ENCODE measurements at places on chromosomes 7 and 10.
A peak's percentile ranks its signal among the peaks of the same experiment; 100 is the strongest.

DNA sequence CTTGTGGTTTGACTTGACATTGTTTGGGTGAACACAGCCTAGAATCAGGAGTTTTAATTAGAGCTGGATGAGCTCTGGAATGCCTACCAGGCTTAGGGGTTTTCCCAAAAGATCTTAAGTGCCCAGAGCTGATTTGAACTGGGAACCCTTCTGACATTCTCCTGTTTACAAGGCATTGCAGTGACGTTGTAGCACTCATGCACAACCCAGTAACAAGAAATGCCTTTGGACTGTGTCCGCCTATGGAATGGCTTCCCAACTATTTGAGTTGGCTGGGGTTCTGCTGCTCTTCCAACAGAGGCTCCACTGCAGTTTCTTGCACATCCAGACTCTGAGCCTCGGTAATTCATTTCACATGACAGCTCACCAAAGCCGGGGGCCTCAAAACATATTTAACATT lies 76.7 kb upstream of the MKX start:
- DNase-seq, result no peak

- no peak for DNase-seq
Observed at GRCh38 chr7:155571581-155572345, 25.4 kb upstream of the CNPY1 start.

- no peak for DNase-seq
Observed at GRCh38 chr7:69864274-69864673, 266.0 kb downstream of the AUTS2 start.

- DNase-seq, result no peak
Observed at GRCh38 chr7:135366843-135367508, 133.3 kb downstream of the STRA8 start.

DNA sequence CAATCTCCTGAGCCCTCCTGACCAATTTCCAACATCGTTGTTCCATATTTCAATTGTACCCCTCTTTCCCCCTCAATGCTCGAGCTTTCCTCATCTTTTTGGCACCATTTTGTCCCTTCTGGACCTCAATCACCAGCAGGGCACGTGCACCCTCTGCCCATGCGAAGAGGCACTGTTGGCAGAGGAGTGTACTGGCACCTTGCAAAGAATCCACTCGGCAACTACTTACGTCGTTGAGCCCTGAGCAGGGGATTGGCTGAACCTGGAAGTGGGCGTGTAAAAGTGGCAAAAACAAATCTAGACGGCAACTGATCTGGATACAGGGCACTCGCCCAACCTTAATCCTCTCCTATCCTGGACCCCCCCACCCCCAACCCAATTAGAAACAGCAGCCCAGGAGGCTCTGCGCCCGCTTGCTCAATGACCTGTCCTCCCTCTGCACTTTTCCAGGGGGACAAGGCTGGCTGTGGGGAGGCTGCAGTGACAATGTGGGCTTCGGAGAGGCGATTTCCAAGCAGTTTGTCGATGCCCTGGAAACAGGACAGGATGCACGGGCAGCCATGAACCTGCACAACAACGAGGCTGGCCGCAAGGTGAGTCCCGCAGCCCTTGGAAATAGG lies 18.8 kb downstream of the WNT8B start:
- peak; percentile 92 for DNase-seq

DNA sequence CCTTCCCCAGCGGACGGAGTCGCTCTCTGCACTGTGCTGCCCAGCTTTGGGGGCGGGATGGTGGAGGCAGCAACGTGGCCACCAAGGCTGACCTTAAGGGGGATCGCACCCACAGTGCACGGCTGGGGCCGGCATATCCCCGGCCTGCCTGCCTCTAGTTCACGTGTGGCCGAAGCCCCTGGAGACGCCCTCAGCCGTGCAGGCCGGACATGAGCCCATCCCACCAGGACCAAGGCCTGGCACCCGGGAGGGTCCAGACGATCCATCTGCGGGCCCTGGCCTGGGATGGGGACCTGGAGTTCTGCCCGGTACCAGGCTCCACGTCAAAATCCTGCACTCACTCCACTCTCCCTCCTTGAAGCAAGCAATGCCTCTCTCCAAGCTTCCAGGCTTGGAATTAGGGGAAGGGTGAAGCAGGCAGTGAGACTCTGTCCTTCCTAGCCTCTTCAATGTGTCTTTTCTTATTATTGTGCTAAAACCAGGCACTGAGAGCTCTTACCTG lies 520.8 kb downstream of the REEP3 start:
- DNase-seq, result no peak

DNA sequence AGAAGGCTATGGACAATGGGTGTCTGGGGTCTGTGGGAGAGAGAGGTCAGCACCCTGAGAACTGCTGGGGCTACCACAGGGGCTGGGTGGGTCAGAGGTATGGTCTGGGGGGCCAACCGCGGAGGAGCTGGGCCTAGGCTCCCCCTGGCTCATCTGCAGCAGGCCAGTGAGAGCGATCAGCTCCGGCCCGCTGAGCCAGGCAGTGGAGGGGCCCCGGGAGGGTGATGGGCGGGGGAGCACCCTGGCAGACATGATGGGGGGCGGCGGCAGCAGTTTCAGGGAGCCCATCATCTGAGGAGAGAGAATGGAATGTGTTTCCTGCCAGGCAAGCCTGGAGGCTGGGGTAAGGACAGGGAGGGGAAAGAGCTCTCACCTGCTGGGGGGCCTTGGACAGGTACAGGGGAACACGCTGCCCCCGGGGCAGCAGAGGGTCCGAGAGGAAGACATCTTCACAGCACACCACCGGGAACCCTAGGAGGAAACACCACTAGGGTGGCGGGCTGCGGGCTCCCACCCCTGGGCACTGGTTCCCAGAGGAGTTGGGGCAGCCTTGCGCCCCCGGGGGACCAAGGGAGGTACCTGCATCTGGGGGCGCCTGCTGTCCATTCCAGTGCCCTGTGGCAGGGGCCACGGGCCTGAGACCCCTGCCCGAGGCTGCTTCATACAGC lies 1.3 kb downstream of the SAP25 start:
- no peak for DNase-seq

DNA sequence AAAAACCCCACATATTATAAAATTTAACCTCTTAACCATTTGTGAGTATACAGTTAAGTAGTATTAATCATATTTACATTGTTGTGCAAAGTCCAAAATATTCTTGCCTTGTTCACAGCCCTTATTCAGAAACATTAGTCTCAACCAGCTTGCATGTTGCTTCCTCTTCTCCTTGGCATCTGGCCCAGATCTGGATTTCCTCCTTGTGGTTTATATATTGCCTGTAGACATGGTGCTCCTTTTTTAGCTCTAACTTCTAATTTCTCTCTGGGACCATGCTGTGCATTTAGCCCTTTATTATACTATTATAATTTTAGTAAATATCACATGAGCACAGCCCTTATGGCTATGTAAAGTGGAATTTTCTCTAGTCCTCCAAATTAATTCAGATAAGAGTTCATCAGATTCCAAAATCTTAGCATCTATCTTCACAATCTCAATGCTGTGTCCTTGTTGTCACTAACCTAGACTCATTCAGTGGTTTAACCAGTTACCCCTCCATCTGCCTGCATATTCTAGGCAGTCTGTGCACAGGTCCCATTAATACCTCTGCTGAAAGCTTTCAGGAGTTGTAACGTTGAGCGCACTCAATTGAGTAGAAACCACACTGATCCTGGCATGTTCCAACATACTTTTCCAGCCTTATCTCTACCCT lies 7.9 kb downstream of the CPED1 start:
- no peak for DNase-seq

DNA sequence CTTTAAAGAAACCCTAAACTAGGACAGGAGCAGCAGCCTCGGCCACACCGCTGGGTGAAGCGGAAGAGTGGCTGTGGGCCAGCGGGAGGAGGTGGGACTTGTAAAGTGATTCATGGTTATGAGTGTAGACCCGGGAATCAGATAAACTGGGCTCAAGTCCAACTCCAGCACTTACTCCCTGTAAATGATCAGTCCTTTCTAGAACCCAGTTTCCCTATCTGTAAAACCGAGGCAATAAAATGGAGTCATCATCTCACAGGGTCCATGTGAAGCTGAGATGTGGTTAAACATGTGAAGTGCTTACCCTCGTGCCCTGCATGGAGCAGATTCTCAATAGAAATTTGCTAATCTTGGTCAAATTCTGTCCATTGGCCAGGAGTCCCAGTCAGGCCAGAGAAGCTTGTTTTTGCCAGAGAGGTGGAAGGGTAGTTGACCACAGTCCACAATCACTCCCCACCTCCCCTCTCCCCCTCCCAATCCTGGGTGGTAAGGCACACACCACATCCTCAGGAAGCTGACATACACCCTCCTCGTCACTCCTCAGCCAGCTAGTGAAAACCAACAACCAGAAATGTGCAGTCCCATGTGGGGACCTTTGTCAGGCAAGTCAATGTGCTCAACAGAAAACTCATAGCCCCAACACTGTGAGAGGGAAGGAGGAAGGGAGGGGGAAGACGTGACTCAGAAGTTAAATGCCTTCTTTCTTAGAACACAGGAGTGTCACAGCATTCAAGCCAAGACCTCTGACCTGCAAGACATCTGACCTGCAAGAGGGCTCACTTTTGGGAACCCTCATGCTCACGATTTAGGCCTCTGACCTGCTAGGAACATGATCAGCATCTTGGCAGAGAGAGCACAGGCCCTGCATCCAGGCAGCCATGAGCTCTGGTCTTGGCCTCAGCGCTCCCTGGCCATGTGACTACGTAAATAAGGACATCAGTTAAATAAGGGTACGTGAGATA lies 145.1 kb downstream of the PLXNA4 start:
- no peak for DNase-seq

DNA sequence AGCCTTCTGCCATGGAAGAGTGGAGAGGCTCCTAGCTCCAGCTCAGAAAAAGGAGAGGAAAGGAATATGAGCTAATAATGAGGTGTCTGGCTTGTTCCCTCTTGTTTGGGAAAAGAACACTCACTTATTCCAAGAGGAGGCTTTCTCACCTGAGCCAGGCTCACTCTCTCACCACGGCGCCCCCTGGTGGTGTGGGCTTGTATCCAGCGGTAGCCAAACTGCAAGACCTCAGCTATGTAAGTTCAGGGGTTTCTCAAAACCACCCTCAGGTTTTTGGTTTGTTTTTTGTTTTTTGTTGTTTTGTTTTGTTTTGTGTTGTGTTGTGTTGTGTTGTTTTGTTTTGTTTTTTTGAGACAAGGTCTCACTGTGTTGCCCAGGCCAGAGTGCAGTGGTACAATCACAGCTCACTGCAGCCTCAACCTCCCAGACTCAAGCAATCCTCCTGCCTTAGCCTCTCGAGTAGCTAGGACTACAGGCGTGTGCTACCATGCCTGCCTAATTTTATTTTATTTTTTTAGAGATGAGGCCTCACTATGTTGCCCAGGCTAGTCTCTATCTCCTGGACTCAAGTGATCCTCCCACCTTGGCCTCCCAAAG lies 124.0 kb downstream of the TMEM130 start:
- peak; percentile 61 for DNase-seq

DNA sequence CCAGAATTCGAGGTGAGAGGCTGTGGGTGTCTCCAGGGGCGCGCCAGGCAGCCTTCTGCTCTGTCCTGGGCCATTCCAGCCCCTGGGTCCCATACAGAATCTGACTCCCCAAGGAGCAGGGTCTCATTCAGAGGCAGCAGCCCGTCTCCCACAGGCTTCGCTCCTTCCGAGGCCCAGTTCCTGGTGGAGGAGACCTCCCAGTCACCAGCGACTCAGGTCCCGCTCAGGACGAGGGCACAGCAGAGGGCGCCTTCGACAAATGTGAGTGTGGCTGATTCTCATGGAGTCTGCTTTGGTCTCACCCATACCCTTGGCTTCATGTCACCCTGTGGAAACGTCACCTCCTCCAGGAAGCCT lies 81.8 kb upstream of the GPR26 start:
- no peak for DNase-seq

DNA sequence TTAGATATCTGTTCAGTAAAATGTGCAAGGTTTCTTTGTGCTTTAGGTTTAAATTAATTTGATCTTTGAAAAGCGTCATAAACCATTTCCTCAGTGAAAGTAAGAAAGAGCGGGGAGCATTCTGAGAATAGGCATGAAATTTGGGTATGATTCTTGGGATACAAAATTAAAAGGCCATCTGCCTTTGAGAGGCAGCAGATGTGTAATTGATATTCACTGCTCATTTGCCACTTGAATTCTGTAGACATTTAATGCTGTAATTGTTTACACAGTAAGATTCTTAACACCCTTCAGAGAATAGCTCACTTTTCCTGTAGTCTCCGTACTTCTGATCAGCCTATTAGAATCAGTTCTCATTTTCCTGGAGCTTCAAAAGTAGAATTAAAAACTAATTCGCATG lies 18.7 kb downstream of the FRMD4A start:
- DNase-seq, result no peak

DNA sequence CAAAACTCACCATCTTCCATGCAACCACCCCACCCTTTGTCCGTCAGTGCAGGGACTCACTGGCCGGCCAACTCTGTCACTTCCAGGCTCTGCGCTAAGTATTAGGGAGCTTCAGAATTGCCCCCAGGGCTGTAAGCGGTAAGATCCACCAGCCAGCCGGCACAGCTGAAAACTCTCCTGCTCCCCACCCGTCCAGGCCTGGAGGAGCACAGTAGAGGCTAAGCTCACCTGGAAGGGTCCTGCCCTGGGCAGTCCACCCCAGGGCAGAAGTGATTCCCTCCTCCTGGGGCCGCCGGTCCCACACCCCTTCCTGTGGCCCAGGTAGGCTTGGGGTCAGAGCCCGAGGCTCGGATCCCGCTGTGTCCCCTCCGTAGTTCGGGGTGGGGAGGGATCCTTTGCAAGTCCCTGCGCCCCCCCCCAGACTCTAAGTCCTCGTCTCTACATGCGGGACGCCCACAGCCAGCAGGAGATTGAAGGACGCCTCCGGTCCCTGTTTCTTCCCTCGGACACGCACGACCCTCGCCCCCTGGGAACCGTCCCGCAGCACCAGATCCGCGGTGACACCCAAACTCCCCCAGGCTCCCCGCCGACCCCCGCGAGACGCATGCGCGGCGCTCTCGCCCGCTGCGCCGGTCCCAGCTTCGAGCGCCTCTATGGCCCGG lies 138.9 kb downstream of the ARHGAP22 start:
- DNase-seq, result no peak

GRCh38 chr7:43528576-43529354 lies 54.1 kb upstream of the STK17A start:
- DNase-seq, result no peak

DNA sequence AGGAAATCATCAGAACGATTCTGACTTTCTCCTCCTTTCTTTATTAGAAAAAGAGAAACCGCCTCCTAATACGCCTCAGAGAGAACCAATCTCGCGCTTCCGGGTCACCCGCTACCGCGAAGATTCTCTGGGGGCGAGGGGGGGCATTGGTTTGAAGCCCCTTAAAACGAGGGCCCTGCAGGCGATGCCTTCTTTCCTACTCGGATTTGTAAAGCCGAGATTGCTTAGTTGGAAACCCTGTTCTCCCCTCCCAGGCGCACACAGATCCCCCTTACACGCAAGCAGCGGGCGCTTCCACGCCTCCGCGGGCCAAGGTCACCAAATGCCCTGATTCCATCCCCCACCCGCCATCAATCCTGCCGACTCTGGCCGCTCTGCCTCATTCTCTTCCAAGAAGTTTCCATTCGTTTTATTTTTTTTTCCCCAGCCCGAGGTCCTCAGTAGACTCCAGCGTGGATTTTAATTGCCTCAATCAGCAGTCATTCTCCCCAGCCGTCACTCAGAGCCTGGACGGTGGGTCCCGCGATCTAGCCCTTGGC lies 1.1 kb upstream of the GAD2 start:
- no peak for DNase-seq

All from stimulated activated CD4-positive, alpha-beta T cell treated with anti-CD3 and anti-CD28 coated beads, Interleukin-15, amount 100 ng/mL, for 1 hour (primary cell).